Adipose tissue (tissue), 3 donors: ENCODE measurements at places on chromosomes 12 and 14. TPM values are rescaled to one million over a fixed set of nuclear protein-coding genes. Genes with fewer than 3 reads are reported as not detected.

The KRT1 gene
- not detected for polyA plus RNA-seq

The CLEC1B gene
- not detected for polyA plus RNA-seq

The ADCY4 gene
- 56.4 TPM for polyA plus RNA-seq

The RIPK3 gene
- polyA plus RNA-seq = 7.2 TPM

The GPR84 gene
- polyA plus RNA-seq = 3.5 TPM

The SELPLG gene
- 8.8 TPM for polyA plus RNA-seq

The TAS2R10 gene
- polyA plus RNA-seq = not detected

The RHOJ gene
- 17.6 TPM for polyA plus RNA-seq

The PLEKHG7 gene
- polyA plus RNA-seq = 0.01 TPM

The SCNN1A gene
- 17.0 TPM for polyA plus RNA-seq

The CCDC197 gene
- not detected for polyA plus RNA-seq

The DEGS2 gene
- 4.2 TPM for polyA plus RNA-seq

The C12orf50 gene
- polyA plus RNA-seq = not detected

The NEUROD4 gene
- polyA plus RNA-seq = not detected

The IFI27 gene
- polyA plus RNA-seq = 586 TPM

The SLC38A4 gene
- 1.7 TPM for polyA plus RNA-seq

The SYCP3 gene
- 0.56 TPM for polyA plus RNA-seq

The RNASE1 gene
- 481 TPM for polyA plus RNA-seq

The MYF6 gene
- 1.0 TPM for polyA plus RNA-seq

The OS9 gene
- 204 TPM for polyA plus RNA-seq

The CAPS2 gene
- polyA plus RNA-seq = 6.1 TPM

The FAM90A1 gene
- not detected for polyA plus RNA-seq

The ADAM20 gene
- 0.02 TPM for polyA plus RNA-seq
